ENCODE measurements at places on chromosomes 11 and 22.

GRCh38 chr11:59615120-59615636, 396 bp downstream of the OSBP start:
- DNase-seq: no peak

- DNase-seq: no peak
These were observed at the start of gene SLC7A4 for GRCh38 chr22:21032037-21032867. Gene SLC7A4 (minus strand): TSS chr22:21032561. CDS start chr22:21031812, 749 bp downstream.

DNA sequence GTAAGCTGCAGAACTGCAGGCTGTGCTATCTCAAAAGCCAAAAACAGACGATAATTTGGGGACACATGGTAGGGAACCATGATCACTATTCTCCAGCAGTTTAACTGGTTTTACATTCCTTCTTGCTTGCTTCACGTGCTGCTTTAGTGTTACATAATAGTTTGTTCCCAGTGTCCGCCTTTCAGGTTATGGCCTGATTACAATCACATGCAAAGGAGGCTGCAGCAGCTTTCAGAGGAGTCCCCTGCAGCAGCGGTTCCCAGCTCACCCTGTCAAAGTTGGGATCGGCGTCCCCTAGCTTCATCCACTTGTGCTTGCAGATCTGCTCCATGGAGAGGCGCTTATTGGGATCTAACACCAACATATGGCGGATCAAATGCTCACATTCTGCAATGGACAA, 39.2 kb upstream of the APOA1 start:
- DNase-seq: no peak

DNA sequence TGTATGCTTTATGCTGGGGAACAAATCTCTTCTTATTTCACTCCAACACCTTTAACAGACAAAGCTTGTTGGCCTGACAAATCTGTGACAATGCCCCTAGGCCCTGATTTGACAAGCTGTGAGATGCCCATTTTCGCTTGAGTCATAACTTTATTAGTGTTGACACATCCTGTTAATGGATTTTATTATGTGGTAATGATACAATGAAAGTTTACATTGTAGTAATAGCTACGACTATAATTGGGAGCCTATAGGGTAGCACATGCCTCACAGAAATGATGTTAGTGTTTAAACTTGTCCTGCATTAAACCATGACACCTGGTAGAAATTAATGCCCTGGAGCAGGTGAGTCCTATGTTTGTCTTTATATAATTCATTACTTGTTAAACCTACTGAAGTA, 3.3 kb upstream of the MMP10 start:
- DNase-seq: no peak

DNA sequence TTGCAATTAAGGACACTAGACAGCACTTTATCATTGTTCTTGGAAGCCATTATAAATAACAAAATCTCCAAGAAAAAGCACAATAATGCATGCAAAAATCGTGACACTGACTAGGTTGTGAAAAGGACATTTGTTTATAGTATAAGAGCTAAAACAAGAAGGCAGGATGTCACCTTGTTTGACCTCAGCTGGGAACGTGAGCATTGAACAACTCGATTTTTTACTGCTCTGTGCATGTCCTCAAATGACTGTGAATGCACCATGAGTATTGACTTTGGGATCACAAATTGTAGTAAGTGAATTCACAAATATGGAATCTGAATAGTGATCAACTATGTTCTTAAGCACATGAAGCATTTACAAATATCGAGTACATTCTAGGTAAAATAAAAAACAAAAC, 35.3 kb upstream of the ARHGAP20 start:
- no peak for DNase-seq

DNA sequence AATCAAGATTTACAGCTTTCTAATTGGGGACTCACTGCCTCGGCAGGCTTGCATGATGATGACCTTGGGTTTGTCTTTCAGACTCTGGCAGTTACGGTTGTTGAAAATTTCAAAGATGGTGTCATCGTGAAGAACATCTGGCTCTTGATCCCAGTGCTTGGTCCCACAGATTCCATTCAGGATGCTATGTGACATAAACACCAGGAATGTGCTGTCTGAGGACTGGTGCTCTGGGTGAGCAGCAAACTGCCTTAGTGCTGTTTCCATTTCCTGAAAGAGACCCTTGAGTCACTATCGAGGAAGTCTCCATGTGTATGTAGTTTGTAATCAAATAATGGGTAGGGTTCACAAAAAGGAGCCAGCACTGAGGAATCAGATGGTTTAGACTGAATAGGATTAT, 7.1 kb downstream of the CASP12 start:
- peak; percentile 24 for DNase-seq

GRCh38 chr22:37931893-37932389, 21.5 kb downstream of the C22orf23 start:
- no peak for DNase-seq

GRCh38 chr11:27100534-27100933, 59.9 kb downstream of the BBOX1 start:
- DNase-seq: no peak

- DNase-seq: no peak
These were observed 33.6 kb downstream of the NEU3 start for GRCh38 chr11:75022296-75022695.

- no peak for DNase-seq
These were observed 86.8 kb downstream of the SLC1A2 start for GRCh38 chr11:35332524-35332923.

- no peak for DNase-seq
These were observed 42.0 kb downstream of the MCHR1 start for GRCh38 chr22:40721266-40721665.

DNA sequence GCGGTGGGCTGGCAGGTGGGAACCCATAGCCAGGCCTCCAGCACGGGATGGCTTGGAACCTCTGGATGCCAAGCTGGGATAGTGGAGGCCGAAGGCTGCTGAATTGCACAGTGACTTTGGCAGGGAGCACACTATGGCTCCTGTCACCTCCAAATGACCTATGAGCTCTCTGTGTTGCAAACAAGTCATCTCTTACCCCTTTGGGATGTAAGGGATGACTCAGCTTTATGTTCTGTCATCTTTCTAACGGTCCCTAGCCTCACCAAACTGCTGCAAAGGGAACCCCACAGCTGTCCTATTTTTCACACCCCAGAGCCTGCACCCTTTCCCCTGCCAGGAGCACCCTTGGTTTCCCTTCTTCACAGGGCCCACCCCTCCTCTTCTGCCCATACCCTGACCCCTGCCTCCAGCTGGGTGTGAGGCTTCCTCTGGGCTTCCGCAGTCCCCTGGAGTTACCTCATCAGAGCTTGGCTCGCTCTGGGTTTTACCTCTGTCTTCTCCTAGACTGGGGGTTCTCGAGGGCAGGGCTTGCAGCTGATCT, 2.7 kb upstream of the SCUBE1 start:
- DNase-seq: no peak

DNA sequence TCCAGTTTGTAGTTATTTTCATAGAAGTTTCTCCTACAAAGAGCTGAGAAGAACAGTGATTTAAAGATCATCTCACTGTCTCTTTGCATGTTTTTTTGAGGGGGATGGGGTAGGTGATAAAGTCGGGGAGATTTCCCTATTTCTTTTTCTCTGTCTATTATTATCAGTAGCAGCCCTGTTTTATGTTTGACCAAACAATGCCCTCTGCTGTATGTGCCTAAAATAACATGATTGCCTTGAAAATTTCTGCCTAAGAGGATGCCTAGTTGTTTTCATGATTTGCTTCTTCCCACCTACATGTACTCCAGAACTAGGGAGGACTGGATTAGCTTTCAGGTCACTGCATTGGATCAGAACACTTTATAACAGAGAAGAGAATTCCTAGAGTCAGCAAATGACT, 1330.2 kb downstream of the LRRC4C start:
- DNase-seq: no peak
